Fibroblast of mammary gland (primary cell): ENCODE measurements at places on chromosomes 13 and 19.

DNA sequence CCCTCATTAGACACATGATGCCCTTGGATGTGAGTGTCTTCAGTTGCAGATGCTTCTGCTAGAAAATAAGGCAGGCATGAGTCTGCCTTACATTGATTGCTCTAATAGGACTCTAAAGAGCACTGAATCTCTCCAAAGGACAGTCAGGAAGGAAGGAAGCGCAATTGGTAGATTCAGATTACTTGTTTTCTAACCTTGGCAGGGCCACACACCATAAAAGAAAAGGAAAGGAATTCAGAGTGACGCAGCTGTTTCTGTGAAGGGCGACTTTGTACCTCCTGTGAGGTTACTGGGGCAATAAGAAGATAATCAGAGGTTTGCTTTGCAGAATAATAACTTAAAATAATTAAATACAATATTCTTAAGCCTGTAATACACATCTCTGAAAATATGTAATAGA, 48.0 kb downstream of the FRY start:
- DNase-seq, result no peak

GRCh38 chr19:39582891-39583625, 19.3 kb upstream of the LGALS13 start:
- no peak for DNase-seq

GRCh38 chr19:51726049-51726448, 2.3 kb upstream of the HAS1 start:
- peak; percentile 93 for DNase-seq

- DNase-seq, result no peak
Observed at GRCh38 chr13:73107481-73107880, 48.7 kb downstream of the KLF5 start.

GRCh38 chr13:46119883-46120614, 15.2 kb upstream of the CPB2 start:
- DNase-seq, result peak; percentile 64

- no peak for DNase-seq
Observed at GRCh38 chr13:59954601-59955000, 209.1 kb downstream of the DIAPH3 start.

GRCh38 chr19:42850981-42851717, 28.4 kb downstream of the PSG1 start:
- DNase-seq, result peak; percentile 95

GRCh38 chr19:29952646-29953045, 10.6 kb downstream of the URI1 start:
- no peak for DNase-seq

DNA sequence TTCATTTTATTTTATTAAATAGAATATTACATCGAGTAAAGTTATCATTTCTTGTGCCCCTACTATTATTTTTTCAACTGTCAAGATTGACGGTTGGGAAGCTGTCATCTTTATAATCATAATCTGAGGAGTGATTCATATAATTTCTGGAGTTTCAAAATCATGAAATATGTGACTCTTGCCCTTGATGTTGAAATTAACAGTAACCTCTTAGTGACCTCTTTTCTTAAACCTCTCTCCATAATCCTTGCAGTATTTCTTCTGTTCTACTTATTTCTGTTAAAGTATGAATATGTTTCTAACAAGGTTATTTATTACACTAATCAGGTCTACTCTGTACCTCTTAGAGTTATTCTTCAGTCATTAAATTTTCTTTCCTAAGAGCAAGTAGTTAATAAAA, 663.8 kb downstream of the LIG4 start:
- DNase-seq, result no peak

DNA sequence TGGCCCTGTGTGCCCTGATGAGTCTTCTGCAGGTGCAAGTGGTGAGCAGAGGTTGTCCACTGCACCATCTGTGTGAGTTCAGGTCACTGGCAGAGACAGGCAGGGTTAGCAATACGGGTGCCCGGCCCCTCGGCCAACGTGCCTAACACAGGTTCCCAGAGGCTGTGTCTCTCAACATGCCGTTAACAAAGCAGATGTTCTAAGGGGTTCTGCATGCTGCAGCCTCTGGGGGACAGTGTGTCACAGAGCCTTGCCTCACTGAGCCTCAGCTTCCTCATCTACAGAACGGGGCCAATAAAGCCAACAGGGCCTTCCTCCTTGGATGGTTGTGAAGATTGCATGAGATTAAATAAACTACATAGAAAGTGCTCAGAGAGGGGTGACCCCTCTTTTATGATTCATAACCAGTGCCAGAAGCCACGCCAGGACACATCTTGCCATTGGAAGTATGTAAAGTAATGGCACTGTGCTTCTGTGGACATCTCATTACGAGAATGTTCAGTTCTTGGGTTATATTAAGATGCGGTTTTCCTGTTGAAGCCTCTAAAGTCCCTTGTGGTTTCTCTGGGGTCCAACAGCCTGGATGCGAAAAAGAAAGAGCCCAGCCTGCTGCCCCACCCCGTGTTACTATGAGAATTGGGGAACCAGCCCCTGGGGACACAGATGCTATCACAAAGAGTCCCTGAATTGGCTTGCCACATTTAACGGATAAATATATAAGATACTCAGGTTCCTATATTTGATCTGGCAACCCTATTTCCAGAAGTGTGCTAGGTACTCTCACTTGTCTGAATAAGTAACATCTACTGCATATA, 11.2 kb upstream of the ARHGEF18 start:
- DNase-seq, result no peak

GRCh38 chr13:32098272-32098671, 66.7 kb downstream of the FRY start:
- peak; percentile 9 for DNase-seq

GRCh38 chr13:99572131-99572530, 70.9 kb downstream of the TM9SF2 start:
- peak; percentile 36 for DNase-seq

DNA sequence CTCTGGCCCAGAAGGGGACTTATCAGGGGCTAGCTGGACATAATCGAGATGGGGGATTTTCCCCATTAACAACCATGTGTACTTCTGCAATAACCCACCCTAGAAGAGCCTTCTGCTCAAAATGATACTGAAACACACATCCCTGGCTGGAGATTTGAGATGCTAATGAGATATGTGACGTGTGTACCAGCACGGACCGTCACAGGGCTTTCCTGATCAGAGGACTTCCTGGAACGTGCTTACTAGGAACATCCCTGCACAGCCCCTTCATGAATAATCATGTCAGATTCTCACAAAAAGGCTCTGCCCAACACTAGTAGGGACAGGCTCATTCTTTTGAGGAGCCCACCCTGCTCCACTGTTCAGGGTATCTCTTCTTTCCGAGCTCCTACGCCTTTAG, 6.5 kb upstream of the ERVV-1 start:
- no peak for DNase-seq

GRCh38 chr19:41853768-41854167, 6.3 kb upstream of the RPS19 start:
- DNase-seq, result no peak

- DNase-seq, result no peak
Observed at GRCh38 chr13:88824218-88824617, 1153.0 kb downstream of the SLITRK5 start.

DNA sequence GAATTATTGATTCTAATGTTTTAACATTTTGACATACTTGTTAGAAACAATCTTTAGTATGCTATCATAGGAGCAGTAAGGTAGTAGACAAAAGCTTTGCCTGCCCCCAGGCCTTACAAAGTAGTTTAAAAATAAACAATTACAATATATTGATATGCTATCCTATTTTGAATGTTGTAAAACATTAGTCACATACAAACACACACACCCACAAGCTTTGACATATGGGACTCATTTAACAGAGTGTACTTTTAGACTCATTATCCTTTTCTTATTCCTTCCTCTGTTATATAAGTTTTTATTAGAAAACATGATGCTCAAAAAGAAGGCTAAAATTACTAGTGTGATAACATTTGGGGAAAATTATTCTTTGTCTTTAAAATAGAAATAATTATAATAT, 33.5 kb downstream of the UCHL3 start:
- no peak for DNase-seq

GRCh38 chr19:33459222-33460090, 62.1 kb downstream of the PEPD start:
- DNase-seq, result no peak

DNA sequence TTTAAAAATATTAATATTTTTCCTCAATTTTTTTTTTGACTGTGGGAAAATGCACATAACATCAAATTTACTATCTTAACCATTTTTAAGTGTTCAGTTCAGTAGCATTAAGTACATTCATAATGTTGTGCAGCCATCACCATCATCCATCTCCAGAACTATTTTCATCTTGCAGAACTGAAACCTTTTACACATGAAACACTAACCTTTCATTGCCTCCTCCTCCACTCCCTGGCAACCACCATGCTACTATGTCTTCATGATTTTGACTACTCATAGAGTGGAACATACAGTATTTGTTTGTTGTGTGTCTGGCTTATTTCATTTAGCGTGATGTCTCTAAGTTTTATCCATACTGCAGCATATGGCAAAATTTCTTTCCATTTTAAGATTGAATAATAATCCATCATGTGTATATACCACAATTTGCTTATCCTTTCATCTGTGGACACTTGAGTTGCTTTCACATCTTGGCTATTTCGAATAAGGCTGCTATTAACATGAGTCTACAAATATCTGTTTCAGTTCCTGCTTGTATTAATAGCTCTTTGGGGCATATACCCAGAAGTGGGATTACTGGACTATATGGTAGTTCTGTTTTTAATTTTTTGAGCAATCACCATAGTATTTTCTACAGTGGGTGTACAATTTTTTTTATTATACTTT, 376.4 kb downstream of the MTUS2 start:
- no peak for DNase-seq

GRCh38 chr13:84705982-84706710, 823.9 kb upstream of the SLITRK1 start:
- no peak for DNase-seq

DNA sequence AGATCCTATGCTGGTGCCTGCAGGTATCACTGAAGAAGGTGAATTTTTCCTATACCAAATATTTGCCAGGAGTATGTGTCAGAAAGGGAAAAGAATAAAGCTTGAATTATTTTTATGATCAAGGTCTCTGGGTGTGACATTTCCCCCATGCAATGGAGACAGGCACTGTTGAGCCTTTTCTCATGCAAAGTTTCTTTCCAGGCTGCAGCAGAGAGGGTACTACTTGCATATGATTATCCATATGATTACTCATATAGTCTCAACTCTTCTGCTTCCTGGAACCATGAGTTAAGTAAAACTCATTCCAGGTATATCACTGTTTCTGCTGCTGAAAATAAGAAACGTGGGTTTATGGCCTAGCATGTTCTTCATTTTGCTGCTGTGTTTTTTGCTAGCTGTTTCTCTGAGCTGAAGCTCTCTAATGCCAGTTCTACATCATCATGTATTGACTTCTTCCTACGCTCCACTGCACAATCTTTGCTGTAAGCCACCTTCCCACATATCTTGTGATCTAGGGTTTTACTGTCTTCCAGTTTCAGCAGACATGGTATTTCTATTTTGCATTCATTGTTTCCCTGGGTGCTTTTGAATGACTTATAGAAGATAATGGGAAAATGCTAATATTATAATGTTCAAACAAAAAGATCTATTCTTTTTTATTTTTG, 278.7 kb upstream of the GPC6 start:
- no peak for DNase-seq

GRCh38 chr13:48749144-48749543, 95.4 kb downstream of the CYSLTR2 start:
- peak; percentile 92 for DNase-seq

DNA sequence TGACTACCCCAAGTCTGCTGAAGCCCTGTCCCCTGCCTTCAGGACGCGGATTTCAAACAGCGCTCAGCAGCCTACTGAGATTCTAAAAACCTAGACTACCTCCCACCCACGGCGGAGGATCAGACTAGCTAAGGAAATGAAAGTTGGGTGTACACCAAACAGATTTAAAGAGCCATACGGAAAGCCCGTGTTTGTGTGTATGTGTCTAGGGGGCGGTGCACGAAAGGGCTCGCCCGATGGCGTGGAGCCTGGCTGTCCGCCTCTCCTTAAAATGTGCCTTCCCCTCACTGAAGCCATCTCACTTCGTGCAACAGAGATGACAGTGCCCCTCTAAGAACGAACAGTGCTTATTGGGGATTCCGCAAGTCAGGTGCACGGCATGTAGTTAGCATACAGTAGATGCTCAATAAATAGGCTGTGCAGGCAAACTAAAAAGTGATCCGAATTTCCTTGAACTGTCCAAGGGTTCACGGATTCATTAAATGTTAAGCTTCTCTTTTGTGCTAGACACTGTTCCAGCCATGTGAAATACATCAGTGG, 639 bp downstream of the LENG1 start:
- DNase-seq, result peak; percentile 47

- no peak for DNase-seq
Observed at GRCh38 chr13:30346153-30346788, 38.9 kb upstream of the KATNAL1 start.

DNA sequence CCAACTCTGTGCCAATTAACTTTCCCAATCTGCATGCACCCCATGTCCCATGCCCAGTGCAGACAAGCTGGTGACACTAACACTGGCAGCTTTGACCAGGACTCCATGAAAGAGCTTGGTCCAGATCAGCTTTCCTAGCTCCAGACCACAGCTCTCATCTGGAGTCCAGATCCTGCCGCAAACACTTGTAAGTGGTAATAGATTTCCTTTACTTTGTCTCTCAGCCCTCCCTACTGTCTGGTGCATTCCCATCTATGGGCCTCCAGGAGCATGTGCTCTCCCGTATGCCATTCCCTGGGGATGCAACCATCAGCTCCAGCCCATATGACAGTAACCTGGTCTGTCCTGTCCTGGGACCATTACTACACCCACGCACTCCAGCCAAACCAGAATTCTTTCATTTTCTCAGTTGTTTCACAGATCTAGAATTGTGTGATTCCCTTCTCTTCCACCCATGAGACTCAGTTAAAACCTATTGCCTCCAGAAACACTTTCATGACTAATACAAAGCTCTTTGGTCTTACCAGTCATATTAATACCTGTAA, 4.9 kb upstream of the STARD13 start:
- no peak for DNase-seq

- peak; percentile 49 for DNase-seq
Observed at GRCh38 chr19:1945899-1946298, 4.9 kb downstream of the CSNK1G2 start.

GRCh38 chr13:111552891-111553655, 232.6 kb downstream of the TEX29 start:
- DNase-seq, result no peak

DNA sequence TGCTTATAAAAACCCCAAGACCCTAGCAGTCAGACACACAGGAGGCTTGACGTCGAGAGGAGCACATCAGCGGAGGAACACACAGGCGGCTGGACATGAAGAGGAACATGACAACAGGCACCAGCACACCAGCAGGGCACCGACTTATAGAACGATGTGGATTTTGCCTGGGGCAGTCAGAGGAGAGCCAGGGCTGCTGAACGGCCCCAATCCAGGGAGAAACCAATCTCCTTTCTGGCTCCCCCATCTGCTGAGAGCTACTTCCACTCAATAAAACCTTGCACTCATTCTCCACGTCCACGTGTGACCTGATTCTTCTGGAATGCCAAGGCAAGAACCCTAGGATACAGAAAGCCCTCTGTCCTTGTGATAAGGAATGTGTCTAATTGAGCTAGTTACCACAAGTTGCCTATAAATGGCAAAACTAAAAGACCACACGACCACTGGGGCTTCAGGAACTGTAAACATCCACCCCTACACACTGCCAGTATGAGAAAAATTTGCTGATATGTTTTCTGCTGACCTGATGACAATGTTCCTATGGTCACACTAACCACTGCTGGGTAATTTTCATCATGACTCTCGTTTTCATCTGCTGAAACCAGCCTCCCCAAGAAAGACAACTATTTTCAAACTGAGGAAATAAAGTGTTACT, 35.8 kb upstream of the CEACAM21 start:
- no peak for DNase-seq

GRCh38 chr19:43820884-43821215, 6.3 kb upstream of the ZNF283 start:
- no peak for DNase-seq
